ENCODE measurements at places on chromosomes 5 and 9.
A peak's percentile ranks its signal among the peaks of the same experiment; 100 is the strongest.

- DNase-seq: no peak
Measured at GRCh38 chr9:64066736-64067368, 1218.2 kb downstream of the FOXD4L5 start.

DNA sequence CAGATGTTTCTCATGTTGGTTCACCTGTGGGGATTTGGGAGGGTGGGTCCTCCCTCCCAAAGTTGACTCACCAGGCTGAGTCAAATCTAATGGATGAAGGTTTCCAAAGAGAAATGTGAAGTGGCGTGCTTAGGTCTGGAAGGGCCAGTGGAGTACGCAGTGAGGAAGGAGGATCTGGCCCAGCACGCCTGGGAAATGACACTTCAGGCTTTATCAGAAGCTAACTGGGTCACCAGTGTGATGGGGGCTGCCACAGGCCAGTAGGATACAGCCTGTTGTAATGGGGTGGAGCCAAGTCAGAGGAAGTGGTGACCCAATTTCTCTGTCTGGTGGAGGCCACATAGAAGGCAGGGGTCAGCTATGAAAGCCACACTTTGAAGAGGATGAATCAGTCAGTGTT is 18.0 kb downstream of the POLR1E start:
- no peak for DNase-seq

DNA sequence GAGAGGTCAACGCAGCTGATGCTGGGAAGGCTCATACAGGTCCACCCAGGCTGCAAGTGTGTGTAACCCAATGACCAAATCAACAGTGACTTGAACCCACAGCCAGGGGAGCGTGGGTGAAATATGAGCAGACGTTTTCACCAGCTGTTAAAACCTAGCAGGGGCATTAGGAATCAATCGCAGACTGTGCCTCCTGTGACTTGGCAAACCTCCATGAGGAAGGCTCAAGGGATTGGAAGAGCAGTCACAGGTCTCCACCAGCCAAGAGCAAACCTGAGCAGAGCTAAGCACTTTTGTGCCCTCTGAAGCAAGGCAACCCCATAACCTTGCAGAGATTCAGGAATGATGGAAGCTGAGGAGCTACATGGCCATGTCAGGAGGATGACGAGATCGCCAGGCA is 25.5 kb downstream of the INSYN2B start:
- DNase-seq: no peak

DNA sequence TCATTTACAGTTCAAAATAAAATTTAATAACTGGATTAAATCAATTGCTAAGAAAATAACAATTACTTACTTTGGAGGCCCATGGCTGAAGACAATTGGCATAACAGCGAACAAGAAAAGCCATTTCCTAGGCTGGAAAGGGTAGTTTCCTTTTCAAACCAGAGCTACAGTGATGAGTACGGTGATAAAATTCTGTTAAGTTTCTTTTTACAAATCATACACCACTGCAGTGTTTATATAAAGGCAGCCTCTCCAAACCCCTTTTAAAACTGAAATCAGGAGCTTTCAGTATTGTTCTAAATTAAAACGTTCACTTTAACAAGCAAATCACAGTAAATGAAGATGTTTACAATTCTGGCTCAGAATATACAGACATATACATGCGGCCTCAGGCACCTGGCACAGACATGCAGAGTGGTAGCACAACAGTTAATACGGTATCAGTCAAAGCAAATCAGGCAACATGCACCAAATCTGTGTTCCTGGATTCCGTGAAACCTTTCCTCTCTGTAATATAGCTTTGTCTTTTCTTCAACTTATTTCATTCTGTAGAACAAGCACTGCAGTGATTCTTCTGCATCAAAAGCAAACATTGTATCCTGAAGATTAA is 102.9 kb downstream of the RAPGEF6 start:
- no peak for DNase-seq

GRCh38 chr5:98095072-98095471 is 678.4 kb upstream of the RGMB start:
- DNase-seq: no peak

DNA sequence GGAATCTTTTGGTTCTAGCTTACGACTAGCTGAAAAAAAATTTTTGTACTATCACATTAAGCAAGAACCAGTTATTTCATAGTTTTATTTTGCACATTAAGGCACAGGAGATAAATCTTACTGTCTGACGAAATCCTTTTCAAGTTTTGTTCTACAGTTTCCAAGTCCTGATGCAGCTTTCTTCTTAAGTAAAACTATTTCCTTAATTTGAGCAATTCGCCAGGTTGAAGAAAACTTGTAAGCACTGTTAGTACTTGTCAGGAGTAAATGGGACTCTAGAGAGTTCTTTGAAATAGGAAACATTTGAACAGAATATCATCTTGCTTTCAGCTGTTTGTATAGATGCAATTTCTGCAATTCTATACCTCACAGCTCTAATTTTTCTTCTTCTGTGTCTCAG is 318.8 kb upstream of the ELAVL2 start:
- DNase-seq: no peak

- DNase-seq: no peak
Measured at GRCh38 chr9:111831371-111832108, 36.8 kb upstream of the SHOC1 start.

DNA sequence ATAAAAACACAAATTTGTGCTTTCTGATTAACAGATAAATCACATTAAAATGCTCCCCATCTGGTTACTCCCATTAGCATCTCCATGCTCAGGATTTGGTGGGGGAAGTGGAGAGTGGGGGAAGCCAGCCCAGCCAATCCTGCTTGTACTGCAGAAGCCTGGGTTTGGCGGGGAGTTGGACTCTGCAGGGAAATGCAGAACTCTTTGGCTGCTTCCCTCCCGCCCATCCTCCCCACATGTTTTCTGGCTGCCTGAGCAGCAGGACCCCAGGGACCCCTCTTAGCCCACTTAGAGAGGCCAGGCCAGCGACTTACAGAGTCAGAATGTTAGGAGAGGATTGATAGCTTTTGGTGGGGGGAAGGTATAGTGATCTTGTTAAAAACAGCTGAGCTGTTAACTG is 59.5 kb upstream of the FOXI1 start:
- DNase-seq: no peak

GRCh38 chr5:126868338-126869004 is 91.5 kb downstream of the LMNB1 start:
- no peak for DNase-seq

DNA sequence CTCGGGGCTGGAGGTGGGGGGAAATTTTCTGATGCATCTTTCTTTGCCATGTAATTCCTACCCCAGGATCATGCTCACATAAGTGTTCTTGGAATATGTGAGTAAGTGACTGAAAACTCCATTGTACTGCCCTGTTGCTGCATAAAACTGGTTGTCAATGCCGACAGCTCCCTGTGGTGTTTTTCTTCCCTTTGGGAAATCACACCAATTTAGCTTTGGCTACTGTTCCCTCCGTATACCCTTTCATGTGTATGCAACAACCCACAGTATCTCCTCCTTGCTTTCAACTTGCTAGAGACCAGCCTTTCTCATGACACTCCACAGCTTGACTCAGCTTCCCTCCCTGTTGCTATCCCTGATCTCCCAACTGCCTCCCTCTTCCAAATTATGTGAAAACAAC is 240.6 kb downstream of the TRIM32 start:
- no peak for DNase-seq

GRCh38 chr5:171449426-171449825 is 30.0 kb downstream of the FGF18 start:
- no peak for DNase-seq

- no peak for DNase-seq
Measured at GRCh38 chr5:68002836-68003235, 212.7 kb upstream of the PIK3R1 start.

- no peak for DNase-seq
Measured at GRCh38 chr5:176816791-176817347, 6.5 kb downstream of the UNC5A start.

DNA sequence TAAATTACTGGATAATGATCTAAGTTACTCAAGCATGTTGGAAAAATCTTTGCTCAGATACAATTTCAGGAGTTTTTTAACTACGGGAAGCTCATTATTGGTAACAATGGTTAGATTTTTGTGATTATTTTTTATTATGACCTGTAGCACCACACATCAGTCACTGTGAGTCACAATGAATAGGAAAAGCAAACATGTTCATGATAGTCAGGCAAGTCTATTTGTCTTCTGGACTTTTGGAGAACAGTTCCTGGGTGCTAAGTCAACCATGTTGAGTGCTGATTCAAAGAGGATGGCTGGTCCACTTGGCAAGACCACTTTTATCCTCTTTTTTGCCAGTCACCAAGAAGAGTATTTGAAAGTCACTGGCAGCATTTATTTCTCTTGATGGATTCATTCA is 403.2 kb downstream of the KIF4B start:
- DNase-seq: no peak

- no peak for DNase-seq
Measured at GRCh38 chr9:134789168-134789567, 91.4 kb upstream of the FCN2 start.

DNA sequence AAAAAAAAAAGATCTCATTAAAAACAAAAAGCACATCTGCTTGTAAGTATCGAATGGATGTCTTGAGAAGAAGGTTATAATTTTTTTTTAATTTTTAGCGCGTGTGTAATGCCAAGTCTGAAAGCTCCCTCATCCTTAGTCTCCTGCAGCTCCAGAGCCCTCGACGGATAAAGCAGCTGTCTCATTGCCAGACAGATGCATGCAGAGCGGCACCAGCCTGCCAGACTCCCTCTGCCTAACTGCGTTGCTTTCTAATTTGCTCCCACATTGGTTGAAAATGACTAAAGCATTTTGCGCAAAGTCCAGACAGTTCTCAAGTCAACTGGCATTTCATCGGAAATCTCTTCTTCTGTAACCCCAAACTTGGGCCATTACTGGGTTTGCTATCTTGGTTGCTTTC is 29.4 kb downstream of the OLFM1 start:
- no peak for DNase-seq

- no peak for DNase-seq
Measured at GRCh38 chr9:88387552-88388202, 567 bp upstream of the SPIN1 start.

DNA sequence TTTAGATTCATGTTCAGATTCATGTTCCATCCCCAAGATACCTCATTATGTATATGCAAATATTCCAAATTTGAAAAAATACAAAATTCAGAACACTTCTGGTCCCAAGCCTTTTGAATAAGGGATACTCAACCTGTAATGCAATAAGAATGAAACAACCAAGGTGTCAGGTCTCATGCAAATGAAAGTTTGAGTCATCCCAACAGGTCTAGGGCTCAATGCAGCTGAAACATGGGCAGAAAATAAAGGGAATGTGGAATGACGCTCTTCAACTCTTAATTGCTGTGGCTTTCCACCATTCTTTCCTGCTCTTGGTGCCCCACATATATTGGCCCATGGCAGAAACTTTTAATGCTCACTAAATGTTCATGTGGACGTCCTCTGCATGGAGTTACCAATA is 107.3 kb upstream of the DAPK1 start:
- DNase-seq: no peak

GRCh38 chr5:154214371-154215106 is 24.0 kb downstream of the GALNT10 start:
- no peak for DNase-seq

- DNase-seq: no peak
Measured at GRCh38 chr5:150515446-150515845, 7.5 kb downstream of the NDST1 start.

GRCh38 chr9:10130061-10130675 is 482.6 kb downstream of the PTPRD start:
- DNase-seq: no peak

DNA sequence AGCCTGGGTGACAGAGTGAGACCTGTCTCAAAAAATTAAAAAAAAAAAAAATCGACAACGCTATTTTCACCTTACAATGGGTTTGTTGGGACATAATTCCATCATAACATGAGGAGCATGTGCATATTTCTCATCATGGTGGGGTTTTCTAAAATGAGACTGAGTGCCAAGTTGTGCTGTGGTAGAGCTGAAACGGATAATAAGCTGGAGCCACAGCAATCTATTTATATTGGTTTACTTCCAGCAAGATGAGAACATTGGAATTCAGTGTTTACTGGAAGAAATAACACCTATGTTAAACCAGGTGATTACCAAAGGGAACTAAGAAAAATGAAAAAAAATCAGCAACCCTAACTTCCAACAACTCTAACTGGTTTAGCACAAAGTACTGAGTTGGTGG is 102.3 kb upstream of the IL6ST start:
- DNase-seq: no peak

GRCh38 chr5:150263801-150264621 is 25.6 kb downstream of the CAMK2A start:
- DNase-seq: no peak

GRCh38 chr5:97163790-97164285 is 19.2 kb downstream of the RIOK2 start:
- DNase-seq: no peak

GRCh38 chr5:173397516-173397915 is 69.3 kb upstream of the STC2 start:
- DNase-seq: no peak

- no peak for DNase-seq
Measured at GRCh38 chr5:161009194-161009593, 157.2 kb upstream of the ATP10B start.

GRCh38 chr9:110874963-110875674 is 163.2 kb downstream of the LPAR1 start:
- DNase-seq: no peak

GRCh38 chr9:37995961-37996818 is 72.8 kb downstream of the SHB start:
- no peak for DNase-seq

- peak; percentile 69 for DNase-seq
Measured at GRCh38 chr5:172886974-172887501, 53.0 kb downstream of the ERGIC1 start.

- DNase-seq: no peak
Measured at GRCh38 chr5:78592735-78593386, 55.7 kb downstream of the LHFPL2 start.

GRCh38 chr5:84304599-84304998 is 80.1 kb downstream of the EDIL3 start:
- no peak for DNase-seq

DNA sequence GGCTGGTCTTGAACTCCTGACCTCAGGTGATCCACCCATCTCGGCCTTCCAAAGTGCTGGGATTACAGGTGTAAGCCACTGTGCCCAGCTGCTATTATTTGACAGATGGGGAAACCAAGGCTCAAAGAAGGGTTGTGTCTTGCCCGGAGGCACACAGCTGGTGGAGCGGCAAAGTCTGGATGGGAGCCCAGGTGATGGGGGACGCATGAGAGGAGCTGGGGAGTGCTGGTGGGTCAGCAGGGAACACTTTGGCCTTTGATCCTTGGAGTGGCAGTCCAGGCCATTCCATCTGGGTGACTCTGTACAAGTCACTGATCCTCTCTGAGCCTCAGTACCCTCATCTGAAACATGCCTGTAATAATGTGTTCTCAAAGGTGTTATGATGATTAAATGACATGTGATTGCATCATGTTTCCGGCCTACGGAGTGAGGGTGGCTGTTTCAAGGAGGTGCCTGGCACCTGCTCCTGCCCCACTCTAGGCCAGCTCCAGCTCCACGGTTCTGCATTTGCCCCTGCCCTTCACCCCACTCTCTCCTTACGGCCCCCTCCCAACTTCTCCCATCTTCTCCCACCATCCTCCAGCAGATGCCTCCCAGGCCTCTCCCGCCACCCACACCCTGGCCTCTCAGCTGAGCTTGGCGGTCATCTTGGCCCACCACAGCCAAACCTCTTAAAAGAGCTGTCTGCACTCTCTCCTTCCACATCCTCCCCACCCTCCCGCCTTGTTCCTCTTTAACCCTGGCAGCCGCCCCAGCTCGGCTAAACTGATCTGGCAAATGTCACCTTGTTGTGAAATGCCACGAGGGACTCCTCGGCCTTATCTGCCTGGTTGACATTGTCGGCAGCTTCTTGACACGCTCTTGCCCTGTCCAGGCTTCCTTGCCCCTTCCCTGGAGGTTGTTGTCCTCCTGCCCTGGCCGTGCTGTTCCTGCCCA is 5.5 kb upstream of the DBN1 start:
- DNase-seq: no peak

GRCh38 chr5:57499262-57500050 is 16.8 kb upstream of the ACTBL2 start:
- DNase-seq: no peak
